Activated CD4-positive, alpha-beta memory T cell treated with anti-CD3 and anti-CD28 coated beads for 36 hours (primary cell): ENCODE measurements at places on chromosomes 6 and 20. TPM values are rescaled to one million over a fixed set of nuclear protein-coding genes. Genes with fewer than 3 reads are reported as not detected.
A peak's percentile ranks its signal among the peaks of the same experiment; 100 is the strongest.

The BTN1A1 gene
- total RNA-seq, result not detected

The TMC2 gene
- not detected for total RNA-seq

DNA sequence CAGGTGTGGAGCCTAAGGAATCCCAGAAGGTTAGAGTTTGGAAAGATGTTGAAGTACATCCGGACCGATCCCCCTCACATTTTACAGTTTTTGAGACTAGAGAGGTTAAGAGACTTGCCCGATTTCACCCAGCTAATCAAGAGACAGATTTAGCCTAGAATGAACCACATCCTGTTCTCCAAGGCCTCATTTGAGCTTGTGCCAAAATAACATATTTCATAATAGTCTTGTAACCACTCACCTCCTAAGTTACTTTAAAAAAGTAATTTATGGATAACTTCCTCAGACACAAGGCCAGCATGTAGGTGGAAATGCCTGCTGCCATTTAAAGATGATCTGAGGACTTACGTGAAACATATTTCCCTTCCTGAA, 39.8 kb upstream of the ARHGAP18 start:
- no peak for DNase-seq
- peak overlapping the region; percentile 91 for H3K27ac ChIP-seq
- H3K36me3 ChIP-seq, result no peaks in the 10 kb centered on the region
- H3K27me3 ChIP-seq, result no peaks in the 10 kb centered on the region
- peak overlapping the region; percentile 63 for H3K4me3 ChIP-seq

DNA sequence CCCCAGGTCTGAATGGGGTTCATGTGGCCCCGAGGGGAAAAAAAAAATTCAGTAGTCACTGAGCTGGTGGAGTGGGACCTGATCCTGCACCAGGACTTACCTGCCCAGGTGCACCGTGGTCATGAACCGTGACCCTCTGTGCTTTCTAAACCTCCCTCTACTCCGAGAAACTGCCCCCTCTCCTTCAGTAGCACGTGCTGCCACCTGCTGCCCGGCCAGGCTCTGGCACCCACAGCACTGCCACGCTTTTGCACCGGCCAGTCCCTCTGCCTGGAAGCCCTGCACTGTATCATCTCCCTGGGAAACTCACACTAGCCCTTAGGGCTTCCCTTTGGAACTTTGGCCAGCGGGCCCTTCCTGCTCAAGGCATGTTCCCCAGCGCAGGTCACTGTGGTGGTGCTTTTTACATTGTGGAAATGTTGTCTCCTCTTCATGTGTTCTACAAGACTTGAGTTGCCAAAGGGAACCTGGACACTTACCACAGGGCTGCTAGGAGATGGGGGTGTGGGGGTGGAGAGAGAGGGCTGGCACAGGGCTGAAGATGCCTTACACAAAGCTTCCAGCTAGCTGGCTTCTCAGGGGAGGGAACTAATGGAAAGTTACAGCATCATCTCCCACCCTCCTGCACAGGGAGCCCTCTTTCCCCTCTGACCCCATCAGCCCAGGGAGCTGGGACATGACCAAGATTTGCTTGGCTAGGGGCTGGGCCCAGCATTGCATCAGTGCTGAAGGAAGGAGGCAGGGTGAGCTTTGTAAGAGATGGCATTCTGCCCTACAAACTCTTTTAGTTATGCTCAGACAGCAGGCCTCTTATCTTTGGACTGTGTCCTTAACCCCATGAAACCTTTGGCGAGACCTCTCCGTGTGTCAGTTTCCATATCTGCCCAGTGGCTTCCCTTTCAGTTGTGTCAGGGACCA, 2.5 kb upstream of the PTPRT start:
- H3K27ac ChIP-seq, result no peak overlapping the region
- no peaks in the 10 kb centered on the region for H3K36me3 ChIP-seq
- no peak overlapping the region for H3K4me3 ChIP-seq
- peaks cover 34% of the 10 kb centered on the region for H3K27me3 ChIP-seq

- H3K36me3 ChIP-seq, result no peaks in the 10 kb centered on the region
- H3K27ac ChIP-seq, result no peak overlapping the region
- H3K4me3 ChIP-seq, result no peak overlapping the region
Measured at GRCh38 chr6:372336-372911, 19.1 kb upstream of the IRF4 start.

- H3K4me1 ChIP-seq, result no peaks in the 10 kb centered on the region
- no peak overlapping the region for H3K27ac ChIP-seq
- peaks cover 17% of the 10 kb centered on the region for H3K36me3 ChIP-seq
- H3K4me3 ChIP-seq, result no peak overlapping the region
- H3K27me3 ChIP-seq, result no peaks in the 10 kb centered on the region
- no peak for DNase-seq
Measured at GRCh38 chr6:2008383-2008976, 236.9 kb downstream of the GMDS start.

The FAM209A gene
- total RNA-seq, result 0.99 TPM

The TNFRSF6B gene
- not detected for total RNA-seq

- DNase-seq, result no peak
- peaks cover 41% of the 10 kb centered on the region for H3K27me3 ChIP-seq
- no peaks in the 10 kb centered on the region for H3K4me1 ChIP-seq
- no peaks in the 10 kb centered on the region for H3K36me3 ChIP-seq
- no peak overlapping the region for H3K4me3 ChIP-seq
Measured at GRCh38 chr6:57040011-57040410, 6.5 kb upstream of the KIAA1586 start.
